ENCODE measurements at places on chromosomes 1 and 21. TPM values are rescaled to one million over a fixed set of nuclear protein-coding genes. Genes with fewer than 3 reads are reported as not detected.

DNA sequence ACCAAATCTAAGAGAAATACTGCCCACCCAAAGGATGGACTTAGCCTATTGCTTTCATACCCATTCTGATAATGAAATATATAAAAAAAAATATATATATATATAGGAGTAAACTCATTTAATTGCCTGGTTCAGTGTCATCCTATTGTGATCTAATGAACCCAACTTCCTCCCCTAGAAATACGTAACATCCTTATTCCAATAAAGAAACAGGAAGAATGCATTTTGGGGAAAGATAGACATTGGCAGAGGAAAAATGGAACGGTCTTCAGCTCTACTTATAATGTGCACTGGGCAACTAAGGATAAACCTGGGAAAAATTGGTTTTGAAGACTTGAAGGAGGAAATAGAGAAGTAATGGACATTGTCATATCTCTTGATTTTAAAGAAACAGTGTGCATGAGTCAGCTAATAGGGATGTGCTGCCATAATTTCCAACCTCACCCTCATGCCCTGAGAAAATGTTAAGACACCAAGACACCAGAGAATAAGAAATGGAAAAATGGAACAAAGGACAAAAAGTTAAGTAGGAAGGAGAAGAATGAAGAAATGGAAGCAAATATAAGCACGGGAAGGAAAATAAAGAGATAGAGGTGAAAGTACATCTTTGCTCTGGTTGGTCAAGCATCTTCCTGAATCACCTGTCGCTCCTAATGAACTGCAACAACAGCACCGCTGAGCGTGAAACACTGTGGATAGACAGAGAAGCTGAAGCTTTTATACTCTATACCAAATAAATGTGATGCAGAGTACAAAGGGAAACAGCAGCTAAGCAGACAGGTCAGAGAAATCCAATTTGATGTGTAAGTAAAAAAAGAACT, 5.4 kb downstream of the UBR4 start:
- no peak for DNase-seq

DNA sequence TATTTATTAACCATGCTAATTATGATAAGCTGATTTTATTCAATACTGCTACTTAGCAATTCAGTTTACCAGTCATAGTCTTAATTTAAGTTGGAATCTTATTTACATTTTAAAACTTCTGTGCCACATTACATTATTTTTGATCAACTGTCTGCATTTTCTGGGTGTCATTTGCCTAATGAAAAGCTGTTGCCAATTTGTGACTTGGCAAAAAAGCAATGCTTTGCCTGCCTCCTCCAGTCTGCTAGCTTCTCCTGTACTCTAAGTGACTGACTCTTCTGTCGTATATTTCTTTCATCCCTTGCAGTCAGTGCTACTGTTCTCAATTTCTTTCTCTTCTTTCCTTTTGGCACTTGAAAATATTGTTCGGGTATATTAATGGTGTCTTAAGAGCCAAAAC, 5.6 kb upstream of the IVNS1ABP start:
- DNase-seq: no peak

GRCh38 chr1:1470626-1471388, 758 bp upstream of the ATAD3B start:
- no peak for DNase-seq

GRCh38 chr1:198606020-198606438, 32.8 kb upstream of the PTPRC start:
- DNase-seq: no peak

GRCh38 chr21:33894736-33895288, 20.8 kb downstream of the ATP5PO start:
- peak; percentile 77 for DNase-seq

DNA sequence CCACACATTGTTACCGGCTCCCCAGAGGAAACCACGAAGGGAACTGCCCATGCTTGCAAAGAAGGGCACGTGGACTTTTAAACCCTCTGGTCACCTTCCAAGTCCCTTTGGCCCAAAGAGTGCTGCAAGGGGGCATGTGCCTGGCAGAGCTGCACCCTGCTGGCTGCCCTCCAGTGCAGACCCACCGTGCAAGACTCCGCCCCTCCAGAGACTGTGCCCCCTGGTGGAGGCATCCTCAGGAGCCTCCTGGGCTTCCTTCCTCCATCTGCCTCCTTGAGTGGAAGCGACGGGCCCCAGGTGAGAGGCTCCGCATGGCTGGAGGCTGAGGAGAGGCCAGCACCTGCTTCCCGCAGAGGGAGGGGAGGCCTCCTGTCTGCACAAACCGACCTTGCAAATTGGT, 100.6 kb downstream of the CRYAA start:
- DNase-seq: peak; percentile 35

DNA sequence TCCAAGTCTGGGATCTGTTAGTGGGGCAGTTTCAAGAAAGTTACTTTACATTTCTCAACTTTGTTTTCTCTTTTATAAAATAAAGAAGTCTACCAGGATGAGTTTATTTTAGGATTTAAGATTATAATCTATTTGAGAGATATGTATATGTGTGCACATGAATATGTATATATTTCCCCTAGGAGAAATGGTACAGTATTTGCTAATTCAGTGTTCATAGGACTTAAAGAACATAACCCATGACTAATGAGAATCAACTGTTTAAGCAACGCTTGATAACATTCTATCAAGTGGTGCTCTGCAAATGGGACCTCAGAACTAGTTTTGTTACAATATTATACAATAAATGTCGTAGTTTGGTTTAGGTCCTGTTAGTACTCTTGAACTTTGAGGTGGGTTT, 7.0 kb downstream of the BCAS2 start:
- no peak for DNase-seq

GRCh38 chr1:185351734-185352466, 34.9 kb upstream of the IVNS1ABP start:
- no peak for DNase-seq

DNA sequence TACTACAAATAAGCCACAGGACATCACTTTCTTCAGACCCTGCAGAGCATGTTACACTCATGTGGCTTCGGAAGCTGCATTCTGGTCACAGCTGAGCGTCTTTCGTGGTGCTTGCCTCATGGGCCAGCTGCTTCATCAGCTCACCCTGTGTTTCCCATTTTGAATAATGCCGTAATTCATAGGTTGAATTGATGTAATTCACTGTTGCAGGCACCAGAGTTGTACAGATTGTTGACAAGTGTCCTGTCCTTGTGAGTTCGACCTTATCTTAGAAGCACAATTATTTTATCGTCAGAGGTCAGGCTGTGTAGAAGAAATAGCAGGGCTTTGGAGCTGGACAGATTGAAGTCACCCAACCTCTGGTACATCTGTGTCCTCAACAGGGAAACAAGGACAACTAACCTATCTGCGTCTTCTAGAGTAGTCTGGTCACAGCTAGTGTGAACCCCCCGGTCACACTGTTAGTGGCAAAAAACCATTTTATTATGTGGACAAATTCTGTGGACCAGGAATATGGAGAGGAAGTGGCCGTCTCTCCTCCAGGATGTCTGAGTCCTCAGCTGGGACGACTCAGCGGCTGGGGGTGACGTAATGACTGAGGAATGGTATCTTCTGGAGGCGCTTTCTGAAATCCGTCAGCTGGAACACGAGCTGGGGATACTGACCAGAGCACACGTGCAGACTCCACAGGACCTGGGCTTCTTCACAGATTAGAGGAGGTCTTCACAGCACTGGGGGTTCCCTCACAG, 17.8 kb downstream of the PKNOX1 start:
- peak; percentile 77 for DNase-seq

DNA sequence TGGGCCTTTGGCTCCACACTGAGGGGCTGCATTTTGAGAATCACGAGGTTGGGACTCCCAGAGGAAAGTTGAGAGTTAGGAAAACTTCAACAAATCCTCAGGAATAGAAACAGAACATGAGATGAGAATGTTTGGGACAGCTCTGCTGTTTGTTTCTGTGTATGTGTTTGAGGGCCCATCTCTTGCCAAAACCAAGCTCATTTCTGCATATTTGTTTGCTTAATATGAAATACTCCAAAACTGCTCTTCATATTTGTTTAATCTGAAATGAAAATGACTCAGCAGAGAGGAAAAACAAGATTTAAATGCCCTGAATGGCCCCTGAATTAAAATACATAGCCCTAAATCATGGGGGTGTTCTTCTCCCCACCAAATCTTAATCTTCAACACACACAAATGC, 78.1 kb downstream of the DDR2 start:
- DNase-seq: no peak

- DNase-seq: no peak
Observed at GRCh38 chr21:41726058-41726558, 40.7 kb downstream of the RIPK4 start.

GRCh38 chr1:93904228-93904627, 5.0 kb downstream of the GCLM start:
- DNase-seq: no peak

DNA sequence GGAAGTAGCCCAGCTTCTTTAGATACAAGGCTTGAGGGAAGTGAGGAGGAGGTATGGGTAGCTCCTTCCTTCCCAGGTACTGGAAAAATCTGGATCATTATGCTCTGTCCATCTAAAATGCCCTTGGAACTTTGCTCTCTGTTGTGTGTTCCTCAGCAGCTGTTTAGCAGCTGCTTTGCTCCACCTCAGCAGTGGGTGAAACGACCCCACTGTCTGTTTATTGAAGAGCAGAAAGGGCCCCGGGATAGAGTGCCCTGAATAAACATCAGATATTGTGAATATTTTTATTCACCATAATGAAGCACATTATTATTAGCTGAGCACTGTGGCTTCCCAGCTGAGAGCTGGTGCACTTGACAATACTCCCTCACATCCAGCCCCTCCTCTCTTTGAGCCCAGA, 237.9 kb downstream of the PBX1 start:
- no peak for DNase-seq

DNA sequence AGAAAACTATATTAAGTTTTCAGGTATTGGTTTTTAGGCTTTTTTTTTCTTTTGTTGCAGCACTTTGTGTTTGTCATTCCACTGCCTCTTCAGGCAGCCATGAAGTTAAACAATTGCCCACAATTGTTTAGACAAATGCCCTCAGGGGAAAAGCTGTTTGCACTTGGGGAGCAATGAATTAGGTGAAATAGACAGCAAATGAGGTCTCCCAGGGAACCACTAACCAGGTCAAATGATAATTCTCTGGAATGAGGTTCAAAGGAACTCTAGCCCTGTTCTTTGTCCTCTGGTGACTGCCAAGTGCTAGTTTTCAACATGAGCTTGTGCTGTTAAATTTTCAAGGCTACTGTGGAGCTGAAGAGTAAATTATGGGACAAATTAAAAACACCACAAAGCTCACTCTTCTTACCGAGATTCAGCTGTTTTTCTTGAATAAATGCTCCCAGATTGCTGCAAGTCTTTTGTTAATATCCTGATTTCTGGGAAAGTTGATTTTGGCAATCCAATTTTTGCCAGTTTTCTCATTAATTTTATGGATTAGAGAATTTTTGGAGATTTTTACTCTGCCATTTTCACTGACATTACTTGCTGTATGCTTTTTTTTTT, 15.1 kb upstream of the MAB21L3 start:
- no peak for DNase-seq

GRCh38 chr1:8652467-8653046, 164.9 kb downstream of the RERE start:
- no peak for DNase-seq

DNA sequence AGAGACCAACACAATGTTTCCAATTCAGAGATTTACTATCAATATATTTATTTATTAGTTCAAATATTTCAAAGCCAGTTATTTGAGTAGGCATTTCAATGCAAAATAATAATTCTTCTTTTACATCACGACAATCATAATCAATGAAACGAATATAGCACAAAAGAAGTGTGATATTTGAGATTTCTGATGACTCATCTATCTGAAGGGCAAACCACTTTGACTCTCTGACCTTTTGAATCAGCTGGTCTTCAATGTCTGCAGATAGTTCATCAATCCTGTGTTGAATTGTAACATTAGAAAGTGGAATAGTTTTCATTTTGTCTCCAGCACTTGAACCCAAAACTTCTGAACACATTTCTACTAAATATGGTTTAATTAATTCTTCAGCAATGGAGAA, 3.0 kb upstream of the TMEM35B start:
- DNase-seq: no peak

GRCh38 chr1:20602851-20603450, 14.1 kb downstream of the CDA start:
- no peak for DNase-seq

- no peak for DNase-seq
Observed at GRCh38 chr21:24428591-24429199, 1178.6 kb downstream of the MRPL39 start.

- DNase-seq: no peak
Observed at GRCh38 chr1:14120895-14121294, 420.9 kb downstream of the PRDM2 start.

GRCh38 chr1:185853739-185854138, 119.5 kb downstream of the HMCN1 start:
- no peak for DNase-seq

DNA sequence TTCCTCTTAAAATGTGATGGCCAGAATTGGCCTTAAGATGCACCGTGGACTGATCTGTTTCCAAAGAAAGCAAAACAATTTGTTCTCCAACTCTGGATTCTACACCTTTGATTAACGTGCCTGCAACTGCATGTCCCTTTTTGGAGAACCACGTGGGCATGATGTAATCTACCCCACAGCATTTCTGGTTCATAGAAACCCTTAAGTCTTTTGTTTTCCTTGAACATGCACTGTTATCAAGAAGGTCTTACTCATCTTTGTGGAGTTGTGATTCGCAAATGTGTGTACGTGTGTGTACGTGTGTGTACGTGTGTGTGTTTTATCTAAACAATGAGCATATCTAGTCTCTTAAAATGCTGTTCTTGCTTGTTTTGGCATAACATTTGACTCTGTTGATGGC, 57.8 kb downstream of the LPAR3 start:
- no peak for DNase-seq

GRCh38 chr1:94719926-94720793, 100.0 kb upstream of the SLC44A3 start:
- no peak for DNase-seq

DNA sequence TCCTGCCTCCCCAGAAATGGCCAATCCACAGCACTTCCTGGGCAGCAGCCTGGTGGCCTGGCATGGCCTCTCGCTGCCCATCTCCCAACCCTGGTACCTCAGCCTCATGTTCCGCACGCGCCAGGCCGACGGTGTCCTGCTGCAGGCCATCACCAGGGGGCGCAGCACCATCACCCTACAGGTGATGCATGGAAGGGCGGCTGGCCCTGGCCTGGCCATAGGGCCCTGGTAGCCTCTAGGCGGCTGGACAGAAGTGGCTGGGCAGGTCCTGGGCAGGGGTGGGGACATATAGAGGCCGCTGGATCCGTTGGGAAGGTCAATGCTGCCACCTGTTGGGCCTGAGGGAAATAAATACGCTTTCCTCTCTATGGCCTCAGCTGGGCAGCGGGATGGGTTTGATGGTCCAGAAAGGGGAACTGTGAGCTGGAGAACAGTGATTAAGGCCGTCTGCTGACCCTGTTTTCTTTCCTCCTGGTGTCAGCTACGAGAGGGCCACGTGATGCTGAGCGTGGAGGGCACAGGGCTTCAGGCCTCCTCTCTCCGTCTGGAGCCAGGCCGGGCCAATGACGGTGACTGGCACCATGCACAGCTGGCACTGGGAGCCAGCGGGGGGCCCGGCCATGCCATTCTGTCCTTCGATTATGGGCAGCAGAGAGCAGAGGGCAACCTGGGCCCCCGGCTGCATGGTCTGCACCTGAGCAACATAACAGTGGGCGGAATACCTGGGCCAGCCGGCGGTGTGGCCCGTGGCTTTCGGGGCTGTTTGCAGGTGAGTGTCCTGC, 14.4 kb downstream of the CELSR2 start:
- peak; percentile 75 for DNase-seq

Gene SSBP3
- total RNA-seq: 29.4 TPM

Gene PPOX
- 13.9 TPM for total RNA-seq

Gene APOBEC4
- total RNA-seq: not detected

Gene LRRC8B
- total RNA-seq: 3.7 TPM

Gene LMX1A
- 0.07 TPM for total RNA-seq

Gene TMCC2
- total RNA-seq: 2.6 TPM

Gene CFHR2
- not detected for total RNA-seq

Gene MMEL1
- total RNA-seq: not detected

All from heart left ventricle (tissue), 16 donors.